NK-92 treated with Interleukin-12 subunit alpha and Interleukin-12 subunit beta, amount 100 ng/mL, for 24 hours (cell line): ENCODE measurements at places on chromosomes 12 and 14.

DNA sequence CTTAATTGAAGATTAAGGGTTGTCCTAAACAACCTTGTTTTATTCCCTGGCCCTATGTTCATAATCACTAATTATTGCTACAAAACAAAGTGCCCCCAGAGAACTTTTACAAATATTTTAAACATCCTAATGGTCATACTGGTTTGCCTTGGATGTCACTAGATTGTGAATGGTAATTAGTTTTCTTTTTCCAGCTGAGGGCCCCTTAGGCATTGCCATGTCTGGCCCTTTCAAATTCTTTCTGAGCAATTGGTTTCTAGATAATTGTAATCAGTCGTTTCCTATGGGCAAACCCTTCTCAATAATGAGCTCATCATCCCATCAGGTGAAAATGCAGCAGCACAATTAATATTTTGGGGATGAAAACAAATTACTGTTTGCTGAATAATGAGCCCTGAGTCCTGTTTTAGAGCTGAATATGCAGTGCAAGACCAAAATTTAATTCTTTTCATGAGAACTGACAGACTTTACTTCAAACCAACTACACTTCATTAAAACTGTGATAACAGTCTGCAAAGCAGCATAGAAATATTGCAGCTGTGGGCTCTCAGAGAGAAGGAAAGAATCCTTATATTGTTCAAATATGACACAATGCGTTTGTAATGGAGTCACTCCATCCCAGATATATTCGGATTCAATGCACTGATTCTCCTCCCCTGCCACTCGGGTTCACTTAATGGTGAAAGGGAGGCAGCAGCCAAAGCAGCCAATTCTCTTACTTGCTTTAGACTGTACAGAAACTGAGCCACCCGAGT, 67.7 kb upstream of the ARHGAP5 start:
- DNase-seq = no peak

- no peak for DNase-seq
Observed at GRCh38 chr14:85402569-85403162, 127.3 kb upstream of the FLRT2 start.

- DNase-seq = no peak
Observed at GRCh38 chr12:116150001-116150400, 127.5 kb downstream of the MED13L start.

GRCh38 chr12:117076410-117077372, 22.5 kb downstream of the TESC start:
- no peak for DNase-seq

DNA sequence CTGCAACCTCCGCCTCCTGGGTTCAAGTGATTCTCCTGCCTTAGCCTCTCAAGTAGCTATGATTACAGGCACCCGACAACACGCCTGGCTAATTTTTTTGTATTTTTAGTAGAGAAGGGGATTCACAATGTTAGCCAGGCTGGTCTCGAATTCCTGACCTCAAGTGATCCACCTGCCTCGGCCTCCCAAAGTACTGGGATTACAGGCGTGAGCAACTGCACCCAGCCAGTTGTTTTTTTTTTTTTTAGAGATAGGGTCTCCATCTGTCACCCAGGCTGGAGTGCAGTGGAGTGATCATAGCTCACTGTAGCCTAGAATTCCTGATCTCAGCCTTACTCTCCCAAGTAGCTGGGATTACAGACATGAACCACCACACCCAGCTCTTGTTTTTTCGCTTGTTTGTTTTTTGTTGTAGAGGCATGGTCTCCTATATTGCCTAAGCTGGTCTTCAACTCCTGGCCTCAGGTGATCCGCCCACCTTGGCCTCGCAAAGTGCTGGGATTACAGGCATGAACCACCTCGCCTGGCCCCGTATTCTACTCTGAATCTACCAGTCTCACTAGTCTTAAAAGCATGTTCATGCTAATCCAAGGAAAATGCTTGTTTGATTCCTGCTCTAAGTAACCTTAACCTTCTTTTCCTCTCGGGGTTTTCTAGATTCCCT, 31.7 kb upstream of the STRN3 start:
- no peak for DNase-seq

DNA sequence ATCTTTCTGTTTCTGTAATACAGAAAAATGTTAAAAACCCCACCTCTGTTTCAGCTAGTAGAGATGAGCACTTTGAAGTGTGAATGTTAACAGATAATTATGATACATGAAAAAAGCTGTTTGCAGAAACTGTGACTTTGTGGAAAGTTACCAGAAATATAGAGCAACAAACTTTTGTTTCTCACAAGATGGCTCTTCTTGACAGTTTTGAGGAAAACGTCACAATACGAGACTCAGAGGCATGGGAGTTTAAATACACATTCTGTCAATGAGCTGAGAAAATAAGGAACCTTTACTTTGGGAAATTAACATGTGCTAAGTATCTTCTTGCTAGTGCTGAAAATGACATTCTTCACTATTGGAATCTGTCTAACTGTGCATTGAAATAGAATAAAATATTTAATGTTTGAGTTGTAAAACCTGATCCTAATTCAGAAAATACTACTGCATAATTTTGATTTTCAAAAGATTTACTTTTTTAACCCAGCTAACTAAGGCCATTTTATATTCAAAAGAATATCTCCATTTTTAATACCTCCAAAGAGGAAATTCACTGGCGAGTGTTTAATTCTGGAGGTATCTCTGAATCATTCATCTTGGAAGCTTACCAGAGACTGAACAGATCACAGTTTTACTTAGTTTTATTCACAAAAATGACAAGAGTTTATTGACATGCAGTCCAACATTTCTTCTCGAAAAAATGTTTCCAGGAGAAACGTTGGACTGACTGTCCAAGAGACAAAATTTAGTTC, 308.9 kb upstream of the LRFN5 start:
- DNase-seq = no peak

DNA sequence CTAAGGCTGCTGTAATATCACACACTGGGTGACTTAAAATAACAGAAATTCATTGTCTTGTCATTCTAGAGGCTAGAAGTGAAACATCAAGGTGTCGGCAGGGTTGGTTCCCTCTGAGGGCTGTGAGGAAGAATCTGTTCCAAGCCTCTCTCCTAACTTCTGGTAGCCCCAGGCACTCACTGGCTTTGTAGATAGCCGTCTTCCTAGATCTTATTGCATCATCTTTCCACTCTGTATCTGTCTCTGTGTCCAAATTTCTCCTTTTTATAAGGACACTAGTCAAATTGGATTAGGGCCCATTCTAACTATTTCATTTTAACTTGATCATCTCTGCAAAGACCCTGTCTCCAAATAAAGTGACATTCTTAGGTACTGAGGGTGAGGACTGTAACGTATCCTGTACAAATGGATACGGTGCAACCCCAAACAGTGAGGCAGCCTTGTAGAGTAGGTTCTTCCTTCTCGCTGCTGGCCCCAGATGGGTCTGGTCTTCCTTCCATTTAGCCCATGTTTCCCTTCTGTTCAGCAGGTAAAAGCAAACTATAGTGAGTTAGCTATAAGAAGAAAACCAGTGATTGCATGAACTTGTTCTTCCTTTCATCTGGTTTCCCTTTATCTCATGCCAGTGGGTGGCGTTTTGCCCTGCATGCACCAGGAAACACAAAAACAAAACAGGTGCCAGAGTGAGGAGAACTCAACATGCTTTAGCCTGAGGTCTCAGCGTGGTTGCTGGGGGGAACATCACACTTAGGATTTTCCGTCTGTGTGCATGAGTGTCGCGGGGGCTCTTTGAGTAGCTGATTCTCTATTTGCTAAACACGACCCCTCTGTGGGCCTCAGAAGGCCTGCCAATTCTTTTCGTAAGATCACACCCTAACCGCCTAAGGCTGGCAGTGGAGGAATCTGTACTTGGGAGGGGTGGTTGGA, 19.5 kb downstream of the TTC9 start:
- no peak for DNase-seq

DNA sequence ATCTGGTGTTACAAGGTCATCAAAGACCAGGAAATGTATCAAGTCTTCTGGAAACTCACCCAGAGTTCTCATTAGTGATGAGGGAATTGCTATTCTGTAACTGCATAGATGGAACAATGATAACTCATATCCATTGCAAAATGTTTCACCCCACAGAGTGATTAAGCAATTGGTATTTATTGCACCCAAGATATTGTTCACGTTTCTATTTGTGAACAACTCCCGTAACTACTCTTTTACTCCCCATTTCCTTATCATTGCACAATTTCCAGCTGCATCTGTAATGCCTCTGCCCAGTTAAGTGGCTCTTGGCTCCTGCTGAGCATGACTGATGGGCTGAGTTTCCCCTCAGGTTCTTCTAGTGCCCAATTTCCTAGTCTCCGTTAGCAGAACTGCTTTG, 108.7 kb upstream of the PRICKLE1 start:
- no peak for DNase-seq

- no peak for DNase-seq
Observed at GRCh38 chr14:67442139-67442906, 30.4 kb upstream of the PLEK2 start.

GRCh38 chr12:124556896-124557501, 10.4 kb downstream of the NCOR2 start:
- DNase-seq = no peak

DNA sequence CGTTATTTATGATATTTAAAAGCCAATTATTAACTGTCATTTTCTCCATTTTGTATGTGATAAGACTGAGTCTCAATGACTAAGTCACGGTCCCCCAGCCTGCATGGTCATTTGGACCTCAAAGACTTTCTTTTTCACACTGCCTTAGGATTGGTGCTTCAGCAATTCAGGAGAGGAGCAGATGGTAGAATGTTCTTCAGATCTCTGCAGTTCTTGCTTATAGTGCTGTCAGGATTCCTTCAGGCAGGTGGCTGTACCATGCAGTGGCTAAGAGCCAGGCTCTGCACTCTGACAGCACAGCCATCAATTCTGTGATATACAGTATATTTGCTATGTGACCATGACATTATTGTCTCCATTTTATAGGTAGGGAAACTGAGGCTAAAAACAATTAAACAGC, 18.7 kb downstream of the SSPN start:
- DNase-seq = no peak

GRCh38 chr12:14849661-14850060, 6.3 kb upstream of the ART4 start:
- no peak for DNase-seq

- DNase-seq = no peak
Observed at GRCh38 chr14:34642595-34642994, 12.6 kb upstream of the SNX6 start.

DNA sequence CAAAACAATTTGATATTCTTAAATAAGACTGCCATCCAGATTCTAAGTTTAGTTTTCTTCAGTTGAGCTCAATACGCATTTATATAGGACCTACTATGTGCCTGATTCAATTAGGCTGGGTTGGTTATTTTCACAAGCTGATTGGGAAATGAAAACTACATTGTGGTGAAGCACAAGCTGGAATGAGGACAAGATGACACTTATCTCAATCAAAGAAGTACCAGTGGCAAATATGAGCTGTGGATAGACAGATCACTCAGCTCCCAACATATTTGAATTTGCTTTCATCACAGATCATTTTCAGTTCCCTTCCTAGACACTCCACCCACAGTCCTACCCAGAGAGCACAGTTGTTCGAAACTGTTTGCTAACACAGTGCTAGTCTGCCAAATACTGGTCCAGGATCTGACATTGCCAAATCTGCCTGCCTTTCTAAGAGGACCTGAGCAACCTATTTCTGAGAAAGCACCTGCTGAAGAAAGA, 74.7 kb downstream of the LLPH start:
- DNase-seq = no peak

DNA sequence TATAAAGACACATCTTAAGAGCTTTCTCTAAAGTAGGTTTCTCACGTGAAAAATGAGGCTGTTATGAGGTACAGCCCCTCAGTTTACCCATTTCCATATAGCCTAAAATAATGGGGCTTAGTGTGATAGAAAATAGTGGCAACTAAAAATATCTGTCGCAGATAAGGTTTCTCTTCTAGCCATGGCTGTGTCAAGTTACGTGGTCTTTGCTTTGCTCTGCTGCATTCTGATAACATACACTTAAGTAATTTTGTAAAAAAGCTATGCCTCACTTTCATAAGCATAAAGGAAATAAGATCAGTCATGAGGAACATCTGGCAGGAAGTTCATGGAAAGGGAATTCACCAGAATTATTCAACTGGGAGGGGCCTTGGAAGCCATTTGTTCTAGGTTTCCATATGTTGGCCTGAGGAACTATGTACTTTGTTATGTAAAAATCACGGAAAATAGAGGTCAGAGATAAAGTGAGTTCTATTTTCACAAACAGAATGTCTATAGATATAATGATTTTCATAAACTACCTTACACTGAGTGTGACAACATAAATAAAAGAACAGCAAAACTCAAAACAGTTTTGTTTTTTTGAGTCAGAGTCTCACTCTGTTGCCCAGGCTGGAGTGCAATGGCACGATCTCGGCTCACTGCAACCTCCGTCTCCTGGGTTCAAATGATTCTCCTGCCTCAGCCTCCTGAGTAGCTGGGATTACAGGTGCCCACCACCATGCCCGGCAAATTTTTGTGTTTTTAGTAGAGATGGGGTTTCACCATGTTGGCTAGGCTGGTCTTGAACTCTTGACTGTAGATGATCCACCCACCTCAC, 195.6 kb upstream of the KRR1 start:
- DNase-seq = no peak

- DNase-seq = no peak
Observed at GRCh38 chr14:57659052-57659451, 165.4 kb upstream of the CCDC198 start.
